ENCODE measurements at places on chromosomes 6 and 20.

- DNase-seq = no peak
Observed at GRCh38 chr6:145271577-145271976, 463.7 kb downstream of the EPM2A start.

DNA sequence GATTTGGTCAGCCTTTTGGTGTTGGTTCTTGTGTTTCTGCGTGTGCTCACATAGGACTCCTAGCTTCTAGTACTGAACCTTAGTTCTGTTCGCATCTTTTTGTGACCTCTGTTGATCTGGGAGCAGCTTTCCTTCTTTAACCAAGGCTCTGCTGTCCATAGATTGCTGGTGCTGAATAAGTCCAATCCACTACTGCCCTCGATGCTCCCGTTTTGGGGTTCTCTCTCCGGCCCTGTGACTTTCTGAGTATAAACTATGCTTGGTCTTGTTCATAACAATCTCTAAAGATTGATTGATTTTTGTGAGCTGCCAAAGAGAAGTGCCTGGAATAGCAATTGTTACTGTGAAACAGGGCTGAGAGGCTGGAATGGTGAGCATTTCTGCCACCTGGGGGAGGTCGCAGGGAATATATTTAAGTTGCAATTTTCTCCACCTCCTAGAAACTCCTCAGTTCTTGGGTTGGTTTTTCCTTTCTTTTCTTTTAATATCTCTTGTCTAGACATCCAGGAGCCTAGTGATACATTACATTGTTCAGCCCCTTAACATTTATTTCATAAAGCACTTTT lies 422.9 kb upstream of the CHD6 start:
- no peak for DNase-seq

GRCh38 chr20:5780846-5781217 lies 30.6 kb downstream of the SHLD1 start:
- no peak for DNase-seq

GRCh38 chr20:46253391-46253790 lies 54.9 kb downstream of the CDH22 start:
- no peak for DNase-seq

GRCh38 chr6:47700053-47700452 lies 1.7 kb downstream of the ADGRF4 start:
- DNase-seq = no peak

All from NCI-H2029 (cell line).